Activated CD4-positive, CD25-positive, alpha-beta regulatory T cell (primary cell): ENCODE measurements at places on chromosomes 11 and 22.

DNA sequence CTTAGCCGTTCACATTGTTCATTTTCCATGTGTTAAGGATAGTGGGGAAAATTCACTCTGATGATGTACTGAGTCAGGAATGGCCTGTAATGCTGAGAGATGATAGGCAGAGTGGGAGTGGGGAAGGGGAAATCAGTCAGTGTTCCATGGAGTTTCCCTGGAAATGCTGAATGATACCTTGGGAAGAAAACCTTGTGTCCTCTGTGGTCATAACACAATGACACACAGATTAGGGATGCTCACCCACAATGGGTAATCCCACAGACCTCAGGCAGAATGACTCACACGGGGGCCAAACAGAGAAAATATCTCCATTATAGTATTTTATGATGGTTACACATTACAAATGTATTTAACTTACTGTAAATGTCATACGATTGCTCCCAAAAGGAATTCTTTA lies 118.0 kb downstream of the SNX19 start:
- DNase-seq: no peak

DNA sequence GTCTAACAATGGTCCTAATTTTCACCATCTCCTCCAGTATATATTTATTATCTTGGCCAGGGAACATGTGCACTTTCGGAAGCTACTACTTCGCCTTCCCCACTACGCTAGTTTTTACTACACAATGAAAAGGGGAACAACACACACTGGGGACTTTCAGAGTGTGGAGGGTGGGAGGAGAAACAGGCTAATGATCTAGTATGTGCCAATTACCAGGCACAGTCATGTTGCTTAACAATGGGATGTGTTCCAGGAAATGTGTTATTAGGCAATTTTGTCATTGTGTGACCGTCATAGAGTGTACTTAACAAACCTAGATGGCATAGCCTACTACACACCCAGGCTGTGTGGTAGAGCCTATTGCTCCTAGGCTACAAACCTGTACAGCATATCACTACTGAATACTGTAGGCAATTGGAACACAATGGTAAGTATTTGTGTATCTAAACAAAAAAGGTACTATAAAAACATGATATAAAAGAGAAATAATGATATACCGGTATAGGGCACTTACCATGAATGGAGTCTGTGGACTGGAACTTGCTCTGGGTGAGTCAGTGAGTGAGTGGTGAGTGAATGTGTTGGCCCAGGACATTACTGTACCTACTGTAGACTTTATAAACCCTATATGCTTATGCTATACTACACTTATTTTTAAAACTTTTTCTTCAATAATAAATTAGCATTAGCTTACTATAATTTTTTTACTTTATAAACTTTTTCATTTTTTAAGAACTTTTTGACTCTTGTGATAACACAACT lies 20.1 kb upstream of the CUL5 start:
- no peak for DNase-seq

GRCh38 chr22:27597703-27598444 lies 203.7 kb downstream of the MN1 start:
- no peak for DNase-seq

DNA sequence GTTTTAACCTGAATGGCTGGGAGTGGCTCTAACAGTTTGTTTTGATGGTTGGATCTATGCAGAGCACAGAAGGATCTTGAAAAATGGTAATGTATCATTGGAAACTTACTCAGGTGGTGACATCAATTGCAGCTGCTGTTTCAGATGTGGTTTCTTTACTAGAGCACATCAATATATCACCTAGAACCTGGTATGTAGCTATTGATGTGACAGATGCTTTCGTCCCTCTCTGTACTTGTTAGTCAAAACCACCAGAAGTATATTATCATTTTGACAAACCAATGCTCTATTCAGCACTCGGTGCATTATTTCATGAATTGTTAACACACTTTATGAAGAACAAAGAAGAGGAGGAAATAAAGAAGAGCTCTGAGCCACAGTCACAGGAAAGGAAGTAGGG lies 26.6 kb upstream of the SCN3B start:
- no peak for DNase-seq

- no peak for DNase-seq
Measured at GRCh38 chr11:44203270-44204043, 106.5 kb downstream of the ALX4 start.

DNA sequence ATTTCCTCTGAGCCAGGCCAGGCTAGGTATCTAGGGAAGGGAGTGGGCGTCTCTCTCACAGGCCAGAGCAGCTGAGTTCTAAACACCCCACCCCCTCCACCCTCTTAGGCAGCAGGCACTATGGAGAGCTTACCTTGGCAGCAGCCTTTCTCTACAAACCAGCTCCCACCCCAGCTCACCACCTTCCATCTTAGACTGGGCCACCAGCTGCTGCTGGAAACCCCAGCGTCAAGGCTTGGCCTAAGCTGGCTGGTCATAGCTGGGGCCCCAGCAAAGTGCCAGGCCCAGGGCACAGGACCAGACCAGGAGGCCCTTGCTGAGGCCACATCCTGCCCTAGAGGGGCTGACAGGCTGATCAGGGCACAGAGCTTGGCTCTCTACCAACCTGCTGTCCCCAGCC lies 20.2 kb downstream of the SLC22A12 start:
- DNase-seq: no peak

DNA sequence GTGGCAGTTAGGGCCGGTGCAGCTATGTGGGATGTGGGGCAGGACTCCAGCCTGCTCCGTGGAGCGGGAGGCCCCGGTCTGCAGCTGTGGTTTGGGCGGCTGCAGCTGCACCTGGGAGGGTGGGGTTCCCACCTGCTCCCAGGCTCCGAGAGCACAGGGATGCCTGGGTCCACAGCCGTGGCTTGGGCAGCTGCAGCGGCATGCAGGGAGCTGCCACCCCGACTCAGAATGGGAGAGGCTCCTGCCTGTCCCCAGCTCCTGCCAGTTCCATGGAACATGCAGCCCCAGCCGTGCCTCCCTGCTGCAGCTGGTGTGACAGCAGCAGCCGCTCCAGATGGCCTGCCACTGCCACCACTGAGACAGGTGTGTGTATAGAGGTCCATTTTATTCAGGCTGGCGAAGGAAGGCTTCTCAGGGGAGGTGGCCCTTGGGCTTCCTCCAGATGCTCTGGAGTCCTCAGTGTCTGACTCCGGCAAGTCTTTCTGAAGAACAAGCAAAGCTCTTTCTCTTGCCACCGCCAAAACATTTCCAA lies 21.8 kb upstream of the UPK3A start:
- no peak for DNase-seq

DNA sequence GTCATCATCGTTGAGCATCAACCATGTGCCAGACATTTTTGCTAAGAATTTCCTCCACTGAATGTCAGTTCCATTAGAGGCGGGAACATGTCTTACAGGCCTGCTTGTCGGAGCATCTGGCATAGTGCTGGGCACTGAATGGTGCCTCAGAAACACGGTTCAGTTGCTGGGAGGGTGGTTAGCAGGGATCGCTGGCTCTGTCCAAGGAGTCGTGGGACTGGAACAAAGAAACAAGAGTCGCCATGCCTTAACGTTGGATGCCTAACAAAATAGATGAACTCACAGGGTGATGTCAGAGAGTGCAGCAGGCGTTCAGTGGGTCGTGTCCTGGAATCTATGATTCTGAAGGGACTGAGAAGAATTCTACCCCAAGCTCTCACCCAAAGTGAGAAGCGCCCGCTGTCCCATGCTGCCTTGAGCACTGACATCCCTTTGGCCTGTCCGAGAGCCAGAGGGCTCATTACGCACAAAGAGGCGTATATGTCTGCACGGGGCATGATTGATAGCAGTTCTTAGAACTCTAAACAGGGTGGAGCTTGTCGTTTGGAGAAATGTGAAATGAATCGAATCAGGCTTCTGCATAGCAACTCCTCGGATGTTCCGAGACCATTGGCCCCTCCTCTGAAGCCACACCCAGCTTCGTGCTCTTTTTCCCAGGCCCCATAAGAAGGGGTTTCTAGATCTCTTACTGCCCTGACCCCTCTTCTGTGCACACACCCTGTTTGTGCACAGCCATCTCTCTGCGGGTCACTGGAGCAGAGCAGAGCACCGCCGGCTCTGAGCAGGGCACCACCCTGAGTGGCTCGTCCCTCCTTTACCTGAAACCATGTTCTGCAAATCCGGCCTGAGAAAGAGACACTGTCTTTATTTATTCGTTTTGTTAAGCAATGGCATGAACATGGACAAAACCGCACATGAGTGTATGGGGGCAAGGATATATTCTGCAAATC lies 113.1 kb upstream of the B3GAT1 start:
- DNase-seq: no peak

- no peak for DNase-seq
Measured at GRCh38 chr11:6635082-6635932, 16.1 kb upstream of the TPP1 start.

DNA sequence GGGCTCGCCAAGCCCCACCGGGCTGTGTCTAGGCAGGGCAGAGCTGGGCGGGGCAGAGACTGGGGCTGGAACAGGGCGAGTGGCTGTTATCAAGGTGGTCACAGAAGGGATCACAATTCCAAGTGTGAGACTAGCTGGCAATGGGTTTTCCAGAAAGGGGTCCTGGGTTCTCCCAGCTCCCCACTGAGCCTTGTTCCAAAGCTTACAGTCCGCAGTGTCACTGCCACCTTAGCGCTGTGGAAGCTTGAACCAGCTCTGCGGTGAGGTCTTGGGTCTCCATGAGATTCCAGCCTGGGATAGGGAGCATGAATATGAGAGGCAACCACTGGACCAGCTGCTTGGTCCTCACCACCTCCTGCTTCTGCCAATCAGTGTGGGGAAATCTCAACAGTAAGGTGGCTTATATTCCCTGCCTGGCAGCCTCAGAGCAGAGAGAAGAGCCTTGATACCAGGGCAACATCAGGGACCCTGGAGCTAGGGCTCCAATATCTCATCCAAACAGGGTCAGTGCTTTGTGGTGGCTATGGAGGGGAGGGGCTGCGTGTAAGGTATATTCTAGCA lies 831 bp downstream of the CD44 start:
- no peak for DNase-seq

GRCh38 chr11:66912911-66913310 lies 45.3 kb downstream of the PC start:
- no peak for DNase-seq

DNA sequence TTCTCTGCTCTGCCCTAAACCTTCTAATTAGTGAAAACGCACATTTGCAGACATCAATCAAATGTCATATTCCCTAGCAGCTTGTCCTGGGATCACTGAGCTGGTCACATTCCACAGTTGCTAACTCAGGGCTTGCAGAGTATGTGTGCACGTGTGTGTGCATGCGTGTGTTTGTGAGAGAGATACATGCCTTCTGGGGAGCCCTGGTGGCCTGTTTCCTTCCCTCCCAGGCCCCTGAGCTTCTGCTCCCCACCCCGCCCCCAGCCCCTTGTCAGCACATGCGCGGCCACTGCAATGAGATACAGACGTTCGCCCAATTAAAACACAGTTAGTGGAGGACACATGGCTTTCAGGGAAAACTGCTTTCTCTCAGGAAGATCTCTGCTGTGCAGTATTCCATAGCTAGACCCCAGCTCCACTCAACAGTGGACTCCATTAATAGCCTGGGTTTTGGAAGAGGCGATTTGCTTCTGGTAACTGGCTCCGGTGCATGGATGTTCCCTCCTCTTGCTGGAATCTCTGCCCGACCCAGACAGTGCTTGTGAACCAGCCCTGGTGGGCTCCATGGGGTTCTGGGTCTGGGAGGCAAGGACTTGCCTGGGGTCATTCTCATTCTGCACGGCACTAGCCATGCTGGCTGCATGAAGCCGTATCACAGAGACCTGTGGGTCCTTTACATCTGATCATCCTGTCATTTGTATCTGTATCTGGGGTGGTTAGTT lies 17.7 kb downstream of the LRP5 start:
- no peak for DNase-seq

DNA sequence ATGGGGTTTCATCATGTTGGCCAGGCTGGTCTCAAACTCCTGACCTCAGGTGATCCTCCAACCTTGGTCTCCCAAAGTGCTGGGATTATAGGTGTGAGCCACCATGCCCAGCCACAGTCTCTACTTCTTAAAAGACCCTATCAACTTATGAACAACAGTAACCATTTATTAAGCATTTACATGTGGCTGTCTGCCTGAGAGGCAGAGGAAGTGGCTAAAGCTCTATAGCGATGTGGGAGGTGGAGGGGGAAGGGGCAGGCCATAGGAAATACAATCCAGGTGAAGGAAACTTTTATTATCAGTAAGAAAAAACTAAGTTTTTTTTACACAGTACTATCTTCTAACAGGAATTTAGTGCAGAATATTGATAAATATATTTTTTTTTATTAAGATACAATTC lies 87.8 kb upstream of the PHOX2A start:
- DNase-seq: no peak

DNA sequence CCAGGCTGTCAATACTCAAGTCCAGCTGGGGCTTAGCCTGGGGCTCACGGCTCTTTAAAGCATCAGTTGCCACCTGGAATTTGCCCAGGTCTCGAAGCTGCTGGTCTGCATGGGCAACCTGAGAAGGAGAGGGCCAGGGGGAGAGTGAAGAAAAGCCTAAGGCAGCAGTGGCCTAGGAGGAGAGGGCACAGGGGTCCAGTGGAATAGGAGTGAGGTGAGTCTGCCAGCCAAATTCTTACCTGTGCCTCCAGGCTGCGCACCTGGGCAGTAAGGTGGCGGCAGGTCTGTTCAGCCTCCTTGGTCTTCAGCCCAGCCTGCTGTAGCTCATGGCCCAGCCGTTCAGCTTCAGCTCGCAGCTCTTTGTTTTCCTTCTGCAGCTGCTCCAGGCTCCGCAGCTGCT lies 10.0 kb downstream of the IL18BP start:
- no peak for DNase-seq

GRCh38 chr11:119608201-119608600 lies 120.8 kb downstream of the NECTIN1 start:
- DNase-seq: no peak

GRCh38 chr11:67691149-67691548 lies 16.7 kb upstream of the ALDH3B2 start:
- DNase-seq: no peak

DNA sequence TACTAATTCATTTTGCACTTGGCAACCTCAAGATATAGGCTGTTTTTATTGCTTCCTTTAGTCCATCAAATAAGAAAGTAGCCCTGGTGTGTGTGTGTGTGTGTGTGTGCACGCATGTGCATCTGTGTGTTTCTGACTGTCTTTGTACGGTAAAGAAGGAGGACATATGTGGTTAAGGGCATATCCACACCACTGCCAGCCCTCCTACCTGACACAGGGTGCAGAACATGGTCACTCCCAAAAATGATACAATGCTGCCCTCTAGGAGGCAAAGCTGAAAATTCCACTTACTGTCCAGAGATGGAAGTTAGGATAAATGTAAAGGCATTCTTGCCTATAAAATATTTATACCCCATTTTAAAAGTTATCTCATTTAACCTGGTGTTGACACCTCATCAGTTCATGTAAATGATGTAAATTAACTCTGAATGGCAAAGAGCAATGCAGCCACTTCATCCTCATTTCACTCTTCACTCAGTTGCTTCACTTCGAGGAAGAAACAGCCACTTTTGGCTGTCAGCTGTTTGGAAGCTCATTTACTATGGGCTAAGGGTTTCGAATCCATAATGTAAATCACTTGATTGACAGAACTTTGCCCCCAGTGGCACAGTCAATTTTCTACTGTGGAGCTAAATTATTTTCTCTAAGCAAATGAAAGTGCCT lies 83.1 kb upstream of the MTNR1B start:
- DNase-seq: no peak
